ENCODE measurements at places on chromosomes 7 and 10.
A peak's percentile ranks its signal among the peaks of the same experiment; 100 is the strongest.

- no peak for DNase-seq
Observed at GRCh38 chr7:111108496-111108895, 17.6 kb downstream of the LRRN3 start.

- no peak for DNase-seq
Observed at GRCh38 chr7:157753713-157754415, 417.1 kb downstream of the DNAJB6 start.

- no peak for DNase-seq
Observed at GRCh38 chr7:34019301-34019790, 114.0 kb downstream of the BMPER start.

DNA sequence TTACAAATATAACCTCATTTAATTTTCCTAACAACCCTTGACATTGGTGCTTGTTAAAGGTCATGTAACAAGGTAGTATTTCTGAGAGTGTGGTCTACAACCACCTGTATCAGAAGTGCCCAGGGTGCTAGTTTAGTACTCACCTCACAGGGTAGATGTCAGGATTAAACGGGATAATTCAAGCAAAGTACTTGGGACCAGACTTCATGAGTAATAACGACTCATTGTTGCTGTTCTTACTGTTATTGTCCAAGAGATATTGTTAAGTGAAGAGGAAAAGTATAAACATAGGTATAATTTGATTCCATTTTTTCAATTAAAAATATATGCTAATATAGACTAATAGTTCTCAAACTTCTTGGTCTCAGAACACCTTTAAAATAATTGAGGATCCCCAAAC lies 179.3 kb downstream of the WNT2 start:
- DNase-seq: no peak

DNA sequence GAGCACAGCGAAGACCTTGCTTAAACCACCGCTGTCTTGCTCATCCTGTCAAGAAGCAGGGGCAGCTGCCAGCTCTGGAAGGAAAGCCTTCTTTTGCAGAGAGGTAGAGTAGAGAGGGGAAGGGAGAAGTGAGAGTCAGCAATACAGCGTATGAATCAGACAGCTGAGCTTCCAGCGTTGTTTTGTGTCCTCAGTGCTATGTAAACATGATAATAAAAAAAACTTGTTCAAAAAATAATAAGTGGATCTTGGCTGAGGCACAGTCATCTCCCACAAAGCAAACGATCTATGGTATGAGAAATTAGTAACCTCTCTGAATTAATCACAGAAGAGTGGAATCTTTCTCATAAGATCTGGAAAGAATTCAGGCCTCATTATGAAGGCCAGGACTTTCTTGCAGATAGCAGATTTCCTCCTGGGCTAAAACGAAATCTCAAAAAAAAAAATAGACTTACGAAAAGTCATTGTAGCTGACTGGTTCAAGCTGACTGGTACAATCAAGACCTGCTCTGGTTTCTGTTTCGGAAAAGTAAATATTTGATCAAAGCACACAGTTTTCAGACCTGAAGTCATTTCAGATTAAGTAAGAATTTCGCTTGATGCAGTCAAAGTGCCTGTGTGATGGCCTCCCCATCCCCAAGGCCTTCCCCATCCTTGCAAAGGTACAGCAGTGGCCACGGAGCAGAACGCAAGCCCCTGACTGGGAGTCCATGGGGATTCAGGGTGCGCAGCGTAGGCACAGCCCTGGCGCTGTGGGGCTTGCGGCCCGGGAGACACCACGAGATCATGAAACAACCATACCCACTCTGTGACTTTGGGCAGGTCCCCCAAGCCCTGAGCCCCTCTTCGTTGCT lies 29.4 kb downstream of the CHST15 start:
- DNase-seq: peak; percentile 25

- no peak for DNase-seq
Observed at GRCh38 chr7:35725280-35725680, 30.3 kb upstream of the HERPUD2 start.

- no peak for DNase-seq
Observed at GRCh38 chr10:70481831-70482530, 3.4 kb downstream of the PALD1 start.

- DNase-seq: no peak
Observed at GRCh38 chr10:87746911-87747310, 71.1 kb downstream of the ATAD1 start.

DNA sequence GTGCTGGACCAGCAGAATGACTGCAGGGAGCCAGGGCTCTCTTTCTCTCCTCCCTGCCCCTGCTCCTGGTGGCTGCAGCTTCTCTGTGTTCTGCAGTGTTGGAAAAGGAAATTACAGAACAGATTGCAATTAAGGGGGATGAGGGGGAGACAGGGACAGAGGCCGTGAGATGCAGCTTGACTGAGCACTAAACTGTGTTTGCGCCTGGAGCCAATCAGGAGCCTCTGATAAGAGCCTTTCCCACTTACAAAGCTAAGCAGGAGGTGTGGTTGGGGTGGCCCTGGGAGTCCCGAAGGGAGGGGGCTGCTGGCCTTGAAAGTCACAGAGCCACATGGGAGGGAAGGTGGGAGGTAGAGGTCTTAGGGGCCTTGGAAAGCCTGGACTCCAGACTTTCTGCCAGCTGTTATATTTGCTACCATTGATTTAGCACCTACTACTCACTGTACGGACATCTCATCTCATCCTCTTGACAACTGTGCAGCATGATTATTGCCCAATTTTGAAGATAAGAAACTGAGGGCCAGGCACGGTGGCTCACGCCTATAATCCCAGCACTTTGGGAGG lies 26.7 kb downstream of the TRIM8 start:
- no peak for DNase-seq

- no peak for DNase-seq
Observed at GRCh38 chr10:78738861-78739260, 329.9 kb upstream of the ZMIZ1 start.

DNA sequence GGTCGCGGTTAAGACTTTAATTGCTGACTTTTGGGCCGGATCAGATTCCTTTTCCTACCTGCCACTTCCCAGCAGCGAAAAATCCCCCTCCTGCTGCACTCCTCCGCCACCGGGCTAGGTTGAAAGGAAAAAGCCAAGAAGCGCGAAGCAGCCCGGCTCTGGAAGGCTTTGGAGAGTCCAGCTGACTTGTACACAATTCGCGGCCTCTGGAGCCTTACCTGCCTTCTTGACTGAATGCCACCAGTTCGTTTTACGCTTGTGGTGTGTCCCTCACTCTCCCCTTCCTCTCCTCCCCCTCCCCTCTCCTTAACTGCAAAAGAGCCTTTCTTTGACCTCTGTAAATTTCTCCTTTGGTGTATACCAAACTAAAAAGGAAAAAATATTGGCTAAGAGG lies 2.7 kb upstream of the FEZF1 start:
- no peak for DNase-seq

DNA sequence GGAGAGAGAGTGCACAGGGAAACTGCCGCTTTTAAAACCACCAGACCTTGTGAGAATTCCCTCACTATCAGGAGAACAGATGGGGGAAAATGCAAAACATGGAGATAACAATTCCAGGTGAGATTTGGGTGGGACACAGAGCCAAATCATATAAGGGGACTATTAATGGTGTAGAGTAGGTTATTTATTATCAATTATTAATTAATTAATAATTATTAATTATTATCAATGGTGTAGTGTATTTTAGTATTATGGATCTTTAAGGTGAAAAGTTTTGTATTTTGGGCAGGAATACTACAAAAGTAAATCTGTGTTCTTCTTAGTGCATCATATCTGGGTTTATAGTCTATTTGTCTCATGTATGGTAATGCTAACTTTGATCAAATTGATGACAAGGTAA lies 377.7 kb upstream of the KCND2 start:
- DNase-seq: no peak

GRCh38 chr10:24231200-24231599 lies 22.3 kb downstream of the KIAA1217 start:
- no peak for DNase-seq

DNA sequence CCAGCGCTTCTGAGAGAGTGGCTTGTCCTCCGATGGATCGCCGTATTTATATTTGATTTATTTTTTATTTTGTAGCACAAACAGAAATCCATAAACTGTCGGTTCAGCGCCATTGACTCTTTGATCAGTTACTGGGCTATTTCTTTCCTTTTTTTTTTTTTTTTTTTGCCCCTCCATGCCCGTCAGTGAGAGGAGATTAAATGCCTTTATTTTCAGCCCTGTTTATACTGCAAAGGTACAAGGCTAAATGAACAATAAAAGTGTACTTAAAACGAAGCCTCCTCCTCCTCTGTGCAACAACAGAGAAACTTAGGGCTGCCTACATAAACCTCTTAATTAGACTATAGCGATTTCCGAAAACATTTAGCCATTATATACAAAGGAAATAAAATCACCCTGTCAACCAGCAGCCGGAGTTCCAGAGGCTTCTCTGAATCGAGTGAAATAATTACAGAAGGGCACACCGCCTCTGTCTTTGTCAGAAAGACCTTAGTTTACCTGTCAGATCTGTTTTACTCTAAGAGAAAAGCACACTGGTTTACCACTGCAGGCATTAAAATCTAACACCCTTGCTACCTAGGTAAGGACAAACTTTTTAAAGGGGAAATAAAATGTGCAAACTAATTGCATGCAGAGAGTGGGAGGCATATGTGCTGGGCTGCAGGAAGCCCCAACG lies 3.5 kb downstream of the EBF3 start:
- DNase-seq: no peak

DNA sequence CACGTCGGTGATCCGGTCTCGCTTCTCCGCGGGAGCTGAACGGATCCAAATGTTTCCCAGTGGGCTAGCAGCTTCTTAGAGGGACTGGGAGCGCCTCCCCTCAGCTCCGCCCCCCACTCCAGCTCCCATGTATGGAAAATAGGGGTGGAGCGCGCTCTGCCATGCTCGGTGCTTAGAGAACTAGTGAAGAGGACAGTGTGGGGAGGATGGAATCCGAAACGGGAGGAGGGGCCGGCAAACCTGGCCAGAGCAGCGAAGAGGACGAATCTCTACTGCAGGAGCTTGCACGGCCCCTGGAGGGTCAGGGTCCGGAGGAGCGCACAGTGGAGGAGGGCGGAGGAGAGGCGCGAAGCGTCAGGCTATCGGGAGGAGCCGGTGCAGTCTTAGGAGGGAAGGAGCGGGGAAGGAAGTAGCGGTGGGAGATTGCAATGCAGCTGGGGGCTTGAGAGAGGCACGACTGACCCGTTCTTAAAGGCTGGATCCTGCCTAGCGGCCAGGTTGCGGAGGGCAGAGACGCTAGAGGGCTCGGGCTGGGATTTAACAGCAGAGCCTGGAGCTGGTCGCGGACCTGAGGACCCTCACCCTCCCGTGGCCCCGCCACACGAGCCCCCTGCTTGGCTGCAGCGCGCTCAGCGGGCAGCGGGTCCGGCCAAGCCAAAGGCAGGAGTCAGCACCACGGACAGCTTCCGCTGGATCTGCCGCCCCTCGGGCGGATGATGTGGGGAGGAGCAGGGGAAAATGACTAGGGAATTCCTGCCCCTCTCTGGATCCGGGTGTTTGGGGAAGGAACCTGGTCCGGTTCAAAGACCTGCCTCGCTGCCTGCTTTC lies at the start of gene PRLHR:
Gene PRLHR, minus strand, starts transcription at position 51 of the 828 bp plus-strand sequence. CDS start 404 bp downstream, outside the sequence.
- DNase-seq: no peak

- no peak for DNase-seq
Observed at GRCh38 chr7:129122751-129123509, 21.6 kb upstream of the TSPAN33 start.

GRCh38 chr7:158537516-158537882 lies 50.1 kb downstream of the PTPRN2 start:
- no peak for DNase-seq

DNA sequence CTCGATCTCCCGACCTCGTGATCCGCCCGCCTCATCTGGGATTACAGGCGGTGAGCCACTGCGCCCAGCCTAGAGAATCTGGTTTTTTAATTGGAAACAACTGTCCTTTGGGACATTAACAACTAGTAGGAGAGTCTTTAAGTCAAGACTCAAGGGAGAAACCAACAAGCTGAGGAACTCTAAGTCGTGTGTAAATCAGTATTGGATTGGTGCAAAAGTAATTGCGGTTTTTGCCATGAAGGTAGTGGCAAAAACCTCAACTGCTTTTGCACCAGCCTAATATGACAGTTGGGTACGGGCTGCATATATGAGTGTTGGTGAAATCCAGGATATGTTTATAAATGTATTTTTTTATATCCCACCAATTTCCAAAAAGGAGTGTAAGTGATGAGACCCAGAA lies 113.9 kb upstream of the PLXNA4 start:
- DNase-seq: no peak

DNA sequence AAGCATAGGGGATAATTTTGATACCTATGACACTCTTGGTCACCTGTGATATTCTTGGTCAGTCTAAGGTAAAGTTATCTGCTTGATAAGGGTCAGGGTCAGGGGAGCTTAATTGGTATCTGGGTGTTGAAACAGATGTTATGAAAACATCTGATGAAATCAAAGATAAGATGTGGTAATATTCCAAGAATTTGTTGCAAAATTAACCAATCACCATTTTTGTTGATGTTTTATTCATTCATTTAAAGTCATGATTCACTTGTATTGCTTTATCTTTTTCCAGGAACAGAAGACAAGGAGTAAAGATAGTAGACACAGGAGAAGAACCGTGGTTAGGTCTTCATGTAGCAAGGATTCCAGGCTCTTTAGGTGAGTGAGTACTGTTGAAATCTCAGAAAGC lies 103.1 kb downstream of the SEMA3C start:
- DNase-seq: no peak

- DNase-seq: peak; percentile 87
Observed at GRCh38 chr7:151459726-151460473, 20.0 kb upstream of the CRYGN start.

DNA sequence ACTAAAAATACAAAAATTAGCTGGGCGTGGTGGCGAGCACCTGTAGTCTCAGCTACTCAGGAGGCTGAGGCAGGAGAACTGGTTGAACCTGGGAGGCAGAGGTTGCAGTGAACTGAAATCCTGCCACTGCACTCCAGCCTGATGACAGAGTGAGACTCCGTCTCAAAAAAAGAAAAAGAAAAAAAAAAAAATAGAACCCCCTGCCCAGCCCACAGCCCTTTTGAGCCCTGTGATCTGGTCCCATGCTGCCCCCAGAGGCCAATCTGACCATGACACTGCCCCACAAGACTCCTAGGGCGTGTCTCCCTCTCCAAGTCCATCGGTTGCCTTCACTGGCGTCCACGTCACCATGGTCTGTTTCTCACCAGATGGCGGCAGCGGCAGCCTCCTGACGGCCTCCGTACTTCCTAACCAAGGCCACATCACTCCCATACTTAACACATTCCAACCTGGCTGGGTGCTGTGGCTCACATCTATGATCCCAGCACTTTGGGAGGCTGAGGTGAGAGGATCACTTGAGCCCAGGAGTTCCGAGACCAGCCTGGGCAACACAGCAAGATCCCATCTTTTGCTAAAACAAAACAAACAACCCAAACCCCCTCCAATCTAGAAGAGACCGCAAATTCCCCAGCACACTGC lies 18.0 kb downstream of the STX1A start:
- no peak for DNase-seq

- no peak for DNase-seq
Observed at GRCh38 chr7:25881317-25882037, 270.5 kb upstream of the NFE2L3 start.

DNA sequence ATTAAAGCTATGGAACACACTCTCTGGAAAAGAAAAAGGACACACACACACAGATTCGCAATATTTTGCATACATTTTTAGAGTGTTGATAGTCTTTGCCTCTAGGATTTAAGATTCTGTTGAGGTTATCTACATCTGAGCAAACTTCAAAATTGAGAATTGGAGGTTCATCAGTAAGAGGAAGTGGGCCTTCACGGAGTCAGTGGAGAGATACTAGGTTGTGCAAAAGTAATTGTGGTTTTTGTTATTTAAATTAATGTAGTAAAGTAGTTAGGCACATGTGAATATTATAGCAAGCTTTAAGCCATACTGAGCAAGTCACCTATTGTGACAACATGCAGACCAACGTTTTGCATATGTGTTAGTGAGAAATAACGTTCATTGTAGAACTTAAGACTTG lies 19.8 kb upstream of the NXPH1 start:
- DNase-seq: no peak

GRCh38 chr7:44727158-44727936 lies 21.3 kb upstream of the ZMIZ2 start:
- no peak for DNase-seq

All from prostate gland (tissue), 2 donors.